ENCODE measurements at places on chromosomes 3 and 15.
A peak's percentile ranks its signal among the peaks of the same experiment; 100 is the strongest.

DNA sequence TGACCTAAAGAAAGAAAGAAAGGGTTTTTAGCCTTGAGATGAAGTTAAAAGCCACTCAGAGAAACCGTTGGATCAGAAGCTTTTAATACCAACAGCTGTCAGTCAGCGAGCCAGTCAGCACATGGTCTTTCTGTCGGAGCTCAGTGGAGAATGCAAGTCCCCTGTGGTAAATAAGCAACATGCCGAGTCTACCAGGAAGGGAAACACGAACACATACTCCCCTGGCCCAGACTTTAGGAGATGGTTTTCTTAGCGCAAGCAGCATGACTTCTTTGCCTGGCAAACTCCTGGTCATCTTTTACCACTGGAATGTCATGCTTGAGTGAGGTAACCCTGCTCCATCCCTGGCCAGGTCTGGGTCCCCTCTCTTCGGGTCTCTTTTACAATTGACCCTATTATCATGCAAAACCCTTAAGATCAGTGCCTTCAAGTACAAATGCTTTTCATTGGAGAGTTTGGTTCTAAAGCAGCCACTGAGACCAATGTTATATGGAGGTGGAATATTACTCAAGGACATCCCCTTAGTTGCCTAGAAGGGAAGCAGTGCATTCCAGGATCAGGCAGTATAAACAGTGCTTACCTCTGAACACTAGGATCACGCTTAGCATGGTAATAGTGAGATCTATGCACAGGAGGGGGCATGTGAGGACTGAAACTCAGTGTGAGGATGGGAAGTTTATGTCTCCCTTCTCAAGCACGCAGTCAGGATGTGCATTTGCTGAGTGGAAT, 28.2 kb downstream of the SLCO3A1 start:
- no peak for DNase-seq

GRCh38 chr3:132605374-132605792, 8.3 kb downstream of the ACKR4 start:
- no peak for DNase-seq

- DNase-seq, result no peak
Measured at GRCh38 chr3:144809380-144809779, 837.8 kb downstream of the DIPK2A start.

DNA sequence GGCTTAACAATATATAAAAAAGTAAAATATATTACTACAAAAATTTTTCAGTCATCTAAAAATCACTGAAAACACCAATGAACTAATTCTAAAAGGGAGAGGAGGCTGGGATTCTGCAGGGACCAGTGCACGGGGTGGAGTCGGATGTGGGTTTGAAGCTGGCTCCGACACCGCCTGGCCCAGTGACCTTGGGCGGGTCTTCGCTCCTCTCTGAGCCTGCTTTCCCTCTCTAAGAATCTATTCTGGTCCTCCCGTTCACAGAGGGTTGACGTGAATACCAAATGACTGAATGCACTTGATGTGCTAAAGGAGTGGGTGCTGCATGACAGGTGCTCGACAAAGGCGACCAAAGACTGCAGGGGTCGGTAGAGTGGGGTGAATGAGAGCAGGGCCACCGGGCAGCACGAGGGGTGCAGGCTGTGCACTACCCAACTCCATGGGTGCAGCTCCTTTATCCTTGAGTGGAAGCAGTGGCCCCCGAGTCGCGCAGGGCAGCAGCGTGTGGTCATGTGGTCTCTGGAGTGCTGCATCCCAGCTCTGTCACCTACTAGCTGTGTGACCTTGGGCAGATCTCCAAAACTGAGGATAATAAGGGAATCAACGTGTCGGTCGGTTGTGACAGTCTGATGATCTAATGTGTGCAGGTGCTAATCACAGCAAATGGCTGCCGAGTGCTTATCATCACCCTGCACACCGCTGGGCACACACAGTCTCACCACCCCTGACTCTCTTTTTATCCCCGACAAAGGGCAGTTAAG, 8.6 kb upstream of the IQSEC1 start:
- no peak for DNase-seq

- DNase-seq, result no peak
Measured at GRCh38 chr3:159039286-159039685, 237.4 kb downstream of the MFSD1 start.

DNA sequence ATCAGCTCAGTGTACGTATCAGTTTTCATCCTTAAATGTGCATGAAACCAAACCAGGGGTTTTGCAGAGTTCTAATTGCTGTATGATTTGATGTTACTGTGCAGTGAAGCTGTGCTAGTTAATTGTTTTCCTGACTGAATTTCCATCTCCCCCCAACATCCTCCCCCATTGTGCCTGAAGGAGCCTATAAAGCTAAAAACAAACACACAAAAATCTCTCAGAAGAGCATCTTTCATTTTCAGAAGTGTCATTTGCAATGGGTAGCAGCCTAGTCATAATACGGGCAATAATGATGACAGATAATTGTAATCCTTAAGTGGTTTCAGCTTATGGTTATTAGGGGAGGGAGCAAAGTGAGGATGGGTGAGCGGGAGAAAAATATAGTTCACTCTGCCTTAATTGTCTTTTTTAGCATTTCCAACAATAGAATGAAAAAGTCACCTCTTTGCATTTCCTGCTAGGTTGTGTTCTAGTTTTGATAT, 207.9 kb upstream of the TBL1XR1 start:
- no peak for DNase-seq

DNA sequence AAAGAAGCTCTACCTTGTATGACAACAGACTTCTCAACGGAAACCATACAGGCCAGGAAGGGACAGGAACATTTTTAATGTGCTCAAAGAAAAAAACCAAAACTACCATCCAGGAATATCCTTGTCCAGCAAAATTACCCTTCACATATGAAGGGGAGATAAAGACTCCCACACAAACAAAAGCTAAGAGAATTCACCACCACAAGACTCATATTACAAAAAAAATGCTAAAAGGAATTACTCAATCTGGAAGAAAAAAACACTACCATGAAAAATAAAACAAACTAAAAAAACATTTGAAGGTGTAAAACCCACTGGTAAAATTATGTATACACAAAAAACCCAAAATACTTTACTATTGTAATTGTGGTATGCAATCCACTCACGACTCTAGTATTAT, 57.2 kb downstream of the DLG1 start:
- no peak for DNase-seq

DNA sequence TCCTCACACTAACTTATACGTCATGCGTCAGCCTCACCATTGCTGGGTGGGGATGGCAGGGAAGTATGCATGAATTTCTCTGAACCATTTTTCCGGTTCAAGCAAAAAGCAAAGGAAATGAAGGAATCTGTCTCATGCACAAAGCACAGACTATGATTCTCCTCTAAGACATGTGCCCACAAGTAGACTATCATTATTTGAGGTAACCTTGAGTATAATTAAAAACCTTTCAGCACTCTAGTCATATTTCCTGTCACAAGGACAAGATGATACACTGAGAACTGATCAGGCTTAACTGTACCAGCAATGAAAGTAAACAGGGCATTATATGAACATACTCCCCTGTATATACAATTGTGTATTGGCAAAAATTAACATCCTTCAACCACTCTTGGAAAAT, 56.7 kb upstream of the TSC22D2 start:
- DNase-seq, result no peak

DNA sequence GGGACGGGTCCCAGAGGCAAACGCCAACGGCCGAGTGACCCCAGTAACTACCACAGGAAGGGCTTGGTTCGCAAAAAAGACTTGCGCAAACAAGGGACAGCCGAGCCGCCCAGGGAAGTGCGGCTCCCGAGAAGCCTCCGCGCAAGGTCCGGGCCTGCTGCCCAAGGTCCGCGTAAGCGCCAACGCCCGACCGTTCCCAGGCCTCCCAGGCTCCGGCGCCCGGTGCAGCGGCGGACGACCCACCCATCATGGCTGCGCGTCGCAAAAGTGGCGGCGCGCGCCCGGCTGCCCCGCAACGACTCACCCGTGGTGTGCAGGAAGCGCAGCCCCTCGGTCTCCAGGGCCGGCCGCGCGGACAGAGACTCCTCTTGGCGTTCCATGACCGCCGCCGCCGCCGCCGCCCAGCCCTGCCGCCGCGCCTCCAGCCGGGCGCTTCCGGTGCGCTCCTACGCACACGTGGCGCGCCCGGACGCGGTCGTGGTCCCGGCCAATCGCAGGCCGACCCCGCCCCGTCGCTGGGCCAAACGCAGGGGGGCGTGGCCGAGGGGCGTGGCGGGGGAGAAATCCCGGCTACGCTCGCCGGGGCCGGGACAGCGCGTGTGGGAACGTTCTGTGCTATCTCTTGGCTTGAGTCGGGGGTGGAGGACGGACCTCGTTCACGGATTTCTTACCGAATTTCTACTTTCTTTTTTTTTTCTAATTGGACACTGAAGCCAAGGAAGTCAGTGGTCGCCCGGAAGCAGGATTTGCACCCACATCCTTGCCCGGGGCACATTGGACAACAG, at the start of gene SELENOS:
Gene SELENOS, minus strand, starts transcription at position 448 of the 785 bp plus-strand sequence. Its CDS starts 68 bp downstream, at position 380.
- DNase-seq, result peak; percentile 78

DNA sequence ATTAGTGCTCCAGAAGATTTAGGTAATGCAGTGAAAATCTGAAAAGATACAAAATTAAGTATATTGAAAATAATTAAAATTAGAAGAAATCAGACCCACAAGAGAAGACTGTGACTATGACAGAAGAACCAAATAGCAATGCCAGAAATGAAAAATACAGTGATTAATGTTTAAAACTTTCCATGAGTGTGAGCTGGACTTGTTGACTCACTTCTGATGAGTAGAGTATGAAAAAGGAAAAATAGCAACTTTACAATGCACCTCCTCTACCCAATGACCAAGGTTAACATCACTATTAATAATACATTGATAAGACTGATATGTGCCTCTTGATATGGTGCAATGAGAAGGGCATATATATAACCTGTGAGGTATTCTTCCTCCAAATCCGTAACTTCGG, 39.3 kb upstream of the SLC22A13 start:
- no peak for DNase-seq

DNA sequence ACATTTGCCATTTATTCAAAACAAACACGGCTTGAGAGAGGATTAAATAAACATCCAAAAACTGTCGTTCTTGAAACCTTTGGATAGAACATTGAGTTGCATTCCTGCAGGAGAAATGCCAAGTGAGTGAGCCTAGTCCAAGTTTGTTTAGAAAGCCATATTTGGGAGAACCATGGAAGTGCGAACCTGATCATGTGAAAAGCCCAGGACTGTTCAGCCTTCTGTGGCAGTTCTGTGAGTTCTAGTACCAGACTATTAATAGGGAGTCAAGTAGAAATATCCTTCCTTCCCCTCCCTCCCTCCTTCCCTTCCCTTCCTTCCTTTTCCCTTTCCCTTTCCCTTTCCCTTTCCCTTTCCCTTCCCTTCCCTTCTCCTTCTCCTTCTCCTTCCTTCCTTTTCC, 470.4 kb downstream of the LPP start:
- DNase-seq, result no peak

DNA sequence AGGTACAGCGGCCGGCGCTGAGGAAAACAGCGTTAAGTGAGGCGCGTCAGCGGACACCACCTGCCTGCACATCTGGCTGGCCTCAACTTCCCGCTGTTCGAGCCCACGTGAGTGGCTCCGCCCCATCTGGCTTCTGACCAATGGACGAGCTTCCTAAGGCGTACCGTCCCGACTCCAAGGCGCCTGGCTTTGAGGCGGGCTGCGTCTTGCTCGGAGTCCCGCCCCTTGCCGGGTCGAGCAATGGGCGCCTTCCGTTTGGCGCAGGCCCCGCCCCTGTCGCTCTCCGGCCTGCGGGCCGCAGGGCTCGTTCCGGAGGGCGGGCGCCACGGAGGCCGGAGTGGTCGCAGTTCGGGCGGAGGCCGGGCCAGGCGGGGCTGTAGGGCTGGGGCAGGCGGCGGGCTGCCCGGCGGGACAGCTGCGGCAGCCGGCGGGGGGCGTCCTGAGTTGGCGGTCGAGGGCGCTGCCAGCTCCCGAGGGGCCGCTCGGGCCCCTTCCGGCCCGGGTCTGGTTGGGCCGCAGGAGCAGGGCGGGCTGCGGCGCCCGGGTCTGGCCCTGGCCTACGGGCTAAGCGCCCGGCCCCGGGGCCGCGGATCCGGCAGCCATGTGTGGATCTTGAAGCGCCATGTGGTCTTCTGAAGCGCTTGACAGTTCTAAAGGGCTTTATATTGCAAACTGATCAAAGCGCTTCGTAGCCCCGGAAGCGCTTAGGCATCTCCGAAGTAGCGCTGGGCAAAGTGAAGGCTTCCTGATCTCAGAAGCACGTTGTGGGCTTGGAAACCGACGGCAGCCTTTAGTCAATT, at the start of gene TATDN2:
Gene TATDN2, plus strand, starts transcription at position 276 of the 800 bp plus-strand sequence. CDS start 742 bp downstream, outside the sequence.
- DNase-seq, result peak; percentile 91

- no peak for DNase-seq
Measured at GRCh38 chr15:89780601-89781000, 4.5 kb downstream of the MESP2 start.

DNA sequence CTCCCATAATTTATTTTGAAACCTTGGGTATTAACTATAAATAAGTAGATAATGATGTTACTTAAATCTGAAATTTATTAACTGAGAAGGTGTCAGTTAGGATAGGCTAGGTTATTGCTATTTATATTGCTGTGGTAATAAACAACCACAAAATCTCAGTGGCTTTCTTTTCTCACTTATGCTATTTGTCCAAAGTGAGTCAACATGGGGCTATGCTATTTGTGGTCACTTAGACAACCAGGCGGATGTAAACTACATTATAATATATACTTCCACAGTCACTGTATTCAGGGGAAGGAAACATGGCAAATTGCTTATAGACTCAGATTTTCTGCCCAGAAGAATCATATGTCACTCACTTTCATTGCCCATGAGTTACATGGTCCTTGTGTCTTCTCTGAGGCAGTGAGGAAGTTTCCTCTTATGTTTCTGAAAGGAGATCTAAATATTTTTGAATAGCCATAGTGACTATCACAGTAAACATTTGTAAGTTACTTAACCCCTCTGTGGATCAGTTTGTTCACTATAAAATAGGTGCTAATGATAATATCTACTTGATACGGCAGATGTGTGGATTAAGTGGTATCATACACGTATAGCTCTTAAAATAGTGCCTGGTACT, 19.8 kb downstream of the HMG20A start:
- no peak for DNase-seq

DNA sequence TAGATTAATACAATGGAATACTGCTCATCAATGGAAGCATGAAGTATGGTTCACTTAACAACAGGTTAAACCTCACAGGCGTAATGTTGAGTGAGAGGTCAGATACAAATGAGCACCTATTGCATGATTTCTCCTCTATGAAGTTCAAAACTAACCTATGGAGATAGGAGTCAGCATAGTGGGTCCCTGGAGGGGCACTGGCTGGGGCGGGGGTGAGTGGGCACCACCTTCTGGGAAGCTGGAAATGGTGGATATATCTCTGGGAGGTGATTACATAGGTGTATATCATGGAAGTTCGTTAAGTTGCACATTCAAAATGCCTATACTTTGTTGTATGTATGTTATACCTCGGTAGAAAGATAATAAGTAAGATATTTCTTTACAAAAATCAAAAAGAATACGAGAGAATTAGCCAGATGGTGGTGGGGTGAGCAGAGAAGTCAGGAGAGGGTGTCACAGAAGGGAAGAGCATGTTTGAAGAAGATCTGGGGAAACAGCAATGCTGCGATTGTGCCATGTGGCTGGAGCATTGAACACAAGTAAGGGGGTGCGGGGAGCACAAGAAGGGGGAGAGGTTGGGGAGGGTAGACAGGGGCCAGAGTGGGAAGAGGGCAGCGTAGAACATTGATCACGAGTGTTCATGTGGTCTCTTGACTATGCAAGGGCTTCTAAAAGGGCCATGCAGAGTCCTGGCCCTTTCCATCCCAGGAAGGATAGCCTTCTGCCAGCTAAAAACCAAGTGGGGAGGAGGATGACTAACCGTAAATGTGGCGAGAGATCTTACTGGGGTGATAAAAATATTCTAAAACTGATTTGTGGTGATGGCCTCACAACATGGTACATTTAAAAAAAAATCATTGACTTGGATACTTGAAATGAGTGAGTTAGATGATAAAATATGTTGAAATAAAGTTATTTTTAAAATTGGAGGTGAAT, 30.2 kb downstream of the ITGA11 start:
- DNase-seq, result no peak

- DNase-seq, result no peak
Measured at GRCh38 chr3:12286927-12287726, 1.7 kb upstream of the PPARG start.

All from fibroblast of skin of left quadriceps (primary cell).